Endothelial cell of umbilical vein (primary cell): ENCODE measurements at places on chromosomes 6 and 20. TPM values are rescaled to one million over a fixed set of nuclear protein-coding genes. Genes with fewer than 3 reads are reported as not detected.

Gene MYCT1
- 106 and 119 TPM in 2 replicates for total RNA-seq

Gene MOG
- not detected in 2 replicates for total RNA-seq

Gene SCUBE3
- total RNA-seq: 0.62 and 1.5 TPM in 2 replicates

Gene NRSN1
- not detected in 2 replicates for total RNA-seq

Gene CDSN
- not detected in 2 replicates for total RNA-seq

Gene ARMH2
- total RNA-seq: not detected in 2 replicates

Gene TSPO2
- total RNA-seq: not detected in 2 replicates

Gene CPXM1
- total RNA-seq: 9.3 and 20.3 TPM in 2 replicates

Gene RTEL1
- total RNA-seq: 38.6 and 44.9 TPM in 2 replicates

Gene EEF1A2
- total RNA-seq: 2.9 and 3.4 TPM in 2 replicates

Gene SIRPB1
- 6.5 and 9.5 TPM in 2 replicates for total RNA-seq

Gene PRSS16
- not detected in 2 replicates for total RNA-seq

Gene ACTL10
- 0.62 and 1.4 TPM in 2 replicates for total RNA-seq

Gene STMND1
- not detected in 2 replicates for total RNA-seq

Gene KCTD20
- 47.2 and 49.2 TPM in 2 replicates for total RNA-seq

Gene CD24
- 1.2 and 2.5 TPM in 2 replicates for total RNA-seq

Gene NKX2-2
- not detected in 2 replicates for total RNA-seq

Gene NRN1
- total RNA-seq: 25.6 and 26.2 TPM in 2 replicates

Gene SLC17A4
- not detected in 2 replicates for total RNA-seq

Gene MYH7B
- total RNA-seq: 0.07 TPM in 1 of 2 replicates, not detected in the other

Gene GPLD1
- 0.53 TPM in 1 of 2 replicates, not detected in the other for total RNA-seq

Gene QKI
- 232 and 233 TPM in 2 replicates for total RNA-seq

Gene FOXP4
- total RNA-seq: 23.9 and 24.4 TPM in 2 replicates

Gene FANCE
- 11.0 and 12.7 TPM in 2 replicates for total RNA-seq

Gene TINAG
- total RNA-seq: 0.21 TPM in 1 of 2 replicates, not detected in the other

Gene FAM209B
- total RNA-seq: not detected in 2 replicates

Gene DLL1
- 2.0 and 2.3 TPM in 2 replicates for total RNA-seq

Gene INSM1
- not detected in 2 replicates for total RNA-seq

Gene FERMT1
- total RNA-seq: 0.42 and 1.5 TPM in 2 replicates

Gene FHL5
- not detected in 2 replicates for total RNA-seq

Gene MUC21
- total RNA-seq: not detected in 2 replicates

Gene PRDM13
- total RNA-seq: not detected in 2 replicates

Gene SMPDL3A
- total RNA-seq: 4.1 TPM in 2 replicates

Gene FGD2
- total RNA-seq: not detected in 2 replicates

Gene RSPO3
- 8.6 and 11.1 TPM in 2 replicates for total RNA-seq

Gene HSPA12B
- total RNA-seq: 3.4 and 6.6 TPM in 2 replicates

Gene GPX5
- total RNA-seq: not detected in 2 replicates

Gene PERP
- 27.4 and 30.2 TPM in 2 replicates for total RNA-seq

Gene FNDC1
- 0.04 TPM in 1 of 2 replicates, not detected in the other for total RNA-seq

Gene DEF6
- 0.77 and 1.0 TPM in 2 replicates for total RNA-seq

Gene PROKR2
- not detected in 2 replicates for total RNA-seq

Gene LGSN
- total RNA-seq: not detected in 2 replicates

Gene MUCL3
- total RNA-seq: not detected in 2 replicates

Gene CLDN20
- total RNA-seq: not detected in 2 replicates

Gene SLC35F1
- total RNA-seq: not detected in 2 replicates

Gene MYL9
- 90.4 and 116 TPM in 2 replicates for total RNA-seq

Gene VGLL2
- total RNA-seq: not detected in 2 replicates

Gene SRSF6
- total RNA-seq: 153 and 157 TPM in 2 replicates

Gene C6orf163
- total RNA-seq: 2.2 and 2.5 TPM in 2 replicates

Gene KIZ
- 7.3 and 9.6 TPM in 2 replicates for total RNA-seq

Gene TBPL1
- total RNA-seq: 31.2 and 33.4 TPM in 2 replicates

Gene NKX2-4
- not detected in 2 replicates for total RNA-seq

Gene SIGLEC1
- not detected in 2 replicates for total RNA-seq

Gene UBE2V1
- total RNA-seq: 147 and 156 TPM in 2 replicates

Gene PKIB
- not detected in 2 replicates for total RNA-seq

Gene OPN5
- total RNA-seq: not detected in 2 replicates

Gene MOXD1
- total RNA-seq: not detected in 2 replicates

Gene PLAGL2
- 14.6 and 15.2 TPM in 2 replicates for total RNA-seq

Gene MEP1A
- total RNA-seq: not detected in 2 replicates
